ENCODE measurements at places on chromosomes 12 and 14.

- DNase-seq = no peak
Observed at GRCh38 chr12:106080041-106080790, 58.5 kb downstream of the NUAK1 start.

- DNase-seq = no peak
Observed at GRCh38 chr12:123494124-123494851, 36.3 kb downstream of the SNRNP35 start.

GRCh38 chr14:42554091-42554490 lies 947.4 kb downstream of the LRFN5 start:
- DNase-seq = no peak

- no peak for DNase-seq
Observed at GRCh38 chr14:52108823-52109222, 40.0 kb upstream of the NID2 start.

- DNase-seq = no peak
Observed at GRCh38 chr14:63551332-63551731, 8.2 kb upstream of the PPP2R5E start.
